ENCODE measurements at places on chromosomes 5 and 9.

GRCh38 chr5:75524591-75524990, 12.9 kb downstream of the POLK start:
- no peak for DNase-seq

DNA sequence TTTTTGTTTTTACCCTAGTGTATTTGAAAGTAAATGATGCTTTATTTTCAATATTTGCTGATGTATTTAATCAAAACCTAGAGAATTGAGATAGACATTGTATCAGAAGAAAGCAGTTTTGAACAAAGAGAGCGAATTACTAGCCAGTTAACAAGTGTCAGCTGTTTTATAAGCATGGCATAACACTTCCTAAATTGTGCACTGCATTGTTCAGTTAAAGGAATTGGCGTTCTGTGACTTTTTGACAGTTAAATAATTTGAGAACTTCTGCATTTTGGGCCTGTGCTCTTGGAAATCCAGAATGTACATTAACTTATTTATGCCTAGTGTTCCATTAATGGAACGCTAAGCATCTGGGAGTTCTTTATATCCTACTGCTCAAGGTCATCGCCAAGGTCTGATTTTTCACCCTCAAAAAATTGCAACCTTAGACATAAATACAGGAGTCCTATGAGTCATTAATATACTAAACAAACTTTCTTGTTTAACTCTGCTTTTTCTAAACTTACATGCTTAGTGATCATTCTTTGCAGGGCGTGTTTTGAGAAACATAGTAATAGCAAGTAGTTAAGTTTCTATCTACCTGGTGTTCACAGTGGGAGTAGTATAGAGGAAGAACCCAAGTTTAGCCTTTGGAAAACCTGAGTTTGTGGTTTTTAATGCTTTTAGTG, 31.1 kb downstream of the RASA1 start:
- DNase-seq: no peak

DNA sequence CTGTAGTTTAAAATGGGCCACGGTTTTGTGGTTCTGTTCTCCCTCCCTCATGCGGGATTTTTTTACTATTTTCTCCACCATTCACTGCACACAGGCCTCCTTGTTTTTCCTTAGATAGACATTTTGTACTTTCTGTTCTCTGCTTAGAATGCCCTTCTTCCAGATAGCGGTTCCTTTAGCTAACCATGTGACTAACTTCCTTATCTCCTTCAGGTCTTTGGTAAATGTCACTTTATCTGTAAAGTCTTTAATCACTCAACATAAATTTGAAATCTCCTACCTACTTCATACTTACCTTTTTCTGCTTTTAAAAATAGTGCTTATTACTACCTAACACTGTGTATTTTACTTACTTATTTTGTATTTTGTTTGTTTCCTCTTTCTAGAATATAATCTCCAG, 15.0 kb downstream of the FER start:
- DNase-seq: no peak

GRCh38 chr9:122939601-122940000, 1.2 kb upstream of the RABGAP1 start:
- no peak for DNase-seq

GRCh38 chr9:136050701-136051452, 44.2 kb downstream of the NACC2 start:
- DNase-seq: no peak

Data from hippocampal formation (tissue), 2 donors.